Effector CD4-positive, alpha-beta T cell (primary cell): ENCODE measurements at places on chromosomes 5 and 9.

DNA sequence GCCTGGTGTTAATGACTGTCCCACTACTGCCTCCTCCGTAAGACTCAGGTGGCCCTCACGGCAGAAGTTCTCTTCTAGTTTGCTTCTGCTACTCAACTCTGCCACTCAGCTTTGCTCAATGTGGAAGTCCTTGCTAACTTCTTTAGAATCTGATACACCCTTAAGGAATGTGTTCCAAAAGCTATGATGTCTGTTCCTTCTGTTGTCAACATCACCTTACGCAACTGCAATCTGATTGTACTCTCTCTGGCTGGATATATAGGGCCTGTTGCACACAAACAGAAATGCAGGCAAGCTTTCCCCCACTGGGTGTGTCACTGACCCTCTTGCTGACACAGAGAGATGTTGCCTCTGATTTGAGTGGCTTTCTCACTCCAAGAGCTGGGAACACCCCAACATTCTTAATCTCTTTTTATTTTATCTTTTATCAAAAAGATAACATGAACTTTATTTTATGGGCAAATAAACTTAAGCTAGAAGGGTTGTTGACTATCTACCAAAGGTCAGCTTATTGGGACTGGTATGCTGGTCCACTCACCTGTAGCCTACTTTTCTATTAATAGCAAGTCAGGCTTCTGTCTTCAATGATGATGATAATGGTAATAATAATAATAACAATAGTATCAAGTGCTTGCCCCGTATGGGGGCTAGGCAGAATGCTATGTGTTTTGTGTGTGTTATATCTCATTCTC lies 25.2 kb downstream of the TMEM252 start:
- no peak for DNase-seq

- DNase-seq, result no peak
Measured at GRCh38 chr5:129398026-129398678, 61.9 kb upstream of the ADAMTS19 start.

DNA sequence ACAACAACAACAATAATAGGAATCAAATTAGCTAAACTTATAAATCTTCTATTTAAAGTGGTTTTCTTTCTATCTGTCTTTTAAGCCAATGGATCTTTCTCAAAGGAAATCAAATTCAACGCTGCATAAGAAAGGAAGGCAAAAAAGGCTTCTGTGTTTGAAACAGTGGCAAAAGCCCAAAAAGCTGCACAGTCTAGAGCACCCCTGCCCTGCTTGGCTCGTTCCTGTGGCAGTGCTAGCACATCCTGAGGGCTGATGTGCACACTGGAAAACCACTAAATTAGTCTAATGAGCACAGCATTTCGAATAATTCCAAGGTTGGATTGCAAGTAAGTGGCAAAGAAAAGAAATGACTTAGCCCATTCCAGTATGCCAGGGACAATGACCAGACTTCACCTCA lies 80.7 kb downstream of the AP3B1 start:
- no peak for DNase-seq

DNA sequence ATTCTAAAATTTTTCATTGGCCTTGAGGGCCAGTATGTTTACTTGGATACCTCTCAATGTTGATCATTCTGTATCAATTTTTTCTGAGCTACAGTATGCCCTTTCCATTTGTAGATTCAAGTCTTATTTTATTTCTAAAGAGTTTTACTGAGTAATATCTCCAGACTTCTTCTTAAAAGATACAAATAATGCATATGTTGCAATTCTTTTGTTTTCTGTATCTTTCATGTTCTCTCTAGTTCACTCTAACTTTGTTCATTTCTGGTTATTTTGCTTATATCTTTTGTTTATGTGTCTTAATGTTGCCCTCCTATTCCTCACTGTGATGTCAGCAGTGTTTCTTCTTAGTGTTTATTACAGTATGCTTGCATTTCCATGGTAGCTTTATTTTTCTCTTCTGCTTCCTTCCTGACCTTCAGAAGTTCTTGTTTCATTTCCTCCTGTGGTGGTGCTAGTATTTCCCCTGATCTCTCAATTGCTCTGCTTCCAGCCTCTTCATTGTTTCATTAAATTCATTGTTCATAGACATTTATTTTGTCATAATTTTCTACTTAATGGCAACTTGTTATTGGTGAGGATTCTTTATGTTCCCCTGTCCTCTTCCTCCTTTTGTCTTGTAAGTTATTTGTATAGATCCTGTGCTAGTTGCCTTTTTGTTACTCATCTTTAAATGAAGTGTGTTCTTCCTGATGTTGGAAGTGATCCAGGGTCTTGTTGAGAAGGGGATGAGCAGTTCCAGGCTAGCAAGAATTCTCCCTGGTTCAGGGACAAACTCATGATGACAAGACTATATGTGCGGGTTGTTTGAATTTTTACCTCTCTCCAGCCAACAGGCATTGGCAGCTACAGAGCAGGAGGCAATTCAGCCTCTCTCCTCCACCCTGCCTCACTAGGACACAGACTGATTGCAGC lies 160.8 kb downstream of the DEPDC1B start:
- DNase-seq, result no peak

DNA sequence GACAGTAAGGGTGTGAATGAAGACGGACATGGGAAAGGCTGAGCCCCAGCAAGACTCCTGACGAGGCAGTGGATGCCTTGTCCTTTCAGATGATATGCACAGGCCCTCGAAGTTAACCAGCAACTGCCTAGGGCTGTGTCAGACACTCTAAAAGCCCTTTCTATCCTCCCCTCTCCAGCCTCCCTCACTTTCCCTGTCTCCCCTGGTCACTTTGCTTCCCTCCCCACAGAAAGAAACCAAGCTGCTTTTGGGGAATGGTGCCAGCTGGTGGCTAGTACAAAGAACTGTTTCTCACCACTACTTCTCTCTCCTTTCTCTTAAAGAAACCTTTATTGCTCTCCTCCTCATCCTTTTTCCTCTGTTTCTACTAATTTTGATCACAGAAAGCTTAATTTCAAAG lies 21.4 kb downstream of the LHFPL2 start:
- no peak for DNase-seq

- DNase-seq, result no peak
Measured at GRCh38 chr5:172725273-172725672, 45.7 kb downstream of the DUSP1 start.

GRCh38 chr9:126421567-126422428 lies 95.2 kb downstream of the MVB12B start:
- DNase-seq, result no peak

GRCh38 chr5:178434016-178434761 lies 156.0 kb downstream of the COL23A1 start:
- no peak for DNase-seq

DNA sequence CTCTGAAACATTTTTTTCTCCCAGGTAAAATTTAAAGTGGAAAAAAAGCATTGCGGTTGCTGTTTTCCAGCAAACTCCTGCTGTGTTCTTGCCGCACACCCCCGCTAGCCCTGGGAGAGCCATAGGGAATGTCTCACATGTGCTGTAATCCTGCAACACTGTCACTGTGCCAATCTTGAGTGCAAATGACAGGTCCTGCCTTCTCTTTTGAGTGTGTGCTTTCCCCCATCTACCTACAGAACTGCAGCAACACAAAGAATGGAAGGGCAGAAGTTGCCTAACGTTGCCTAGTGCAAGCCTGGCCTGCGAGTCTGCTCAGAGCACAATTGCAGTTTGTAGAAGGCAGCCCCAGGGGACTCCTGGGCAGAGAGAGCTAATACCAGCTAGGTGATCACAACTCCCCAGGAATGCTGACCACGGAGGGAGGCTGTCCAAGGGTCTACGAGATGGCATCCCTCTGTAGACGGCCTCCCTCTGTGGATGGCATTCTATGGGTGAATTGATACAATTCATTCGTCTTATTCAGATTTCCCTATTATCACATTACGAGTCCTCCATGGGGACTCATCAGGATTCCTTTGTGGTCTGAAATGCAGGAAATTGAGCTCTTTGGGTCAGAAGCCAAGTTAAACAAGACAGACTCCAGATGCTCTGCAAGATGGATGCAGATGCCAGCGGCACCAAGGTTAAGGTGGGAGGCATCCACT lies 172.6 kb upstream of the S1PR3 start:
- DNase-seq, result no peak

GRCh38 chr5:149302641-149303040 lies 31.0 kb downstream of the AFAP1L1 start:
- DNase-seq, result no peak

- DNase-seq, result no peak
Measured at GRCh38 chr5:116573279-116573701, 1.3 kb downstream of the SEMA6A start.

GRCh38 chr5:78647838-78648358 lies 674 bp downstream of the LHFPL2 start:
- DNase-seq, result no peak

DNA sequence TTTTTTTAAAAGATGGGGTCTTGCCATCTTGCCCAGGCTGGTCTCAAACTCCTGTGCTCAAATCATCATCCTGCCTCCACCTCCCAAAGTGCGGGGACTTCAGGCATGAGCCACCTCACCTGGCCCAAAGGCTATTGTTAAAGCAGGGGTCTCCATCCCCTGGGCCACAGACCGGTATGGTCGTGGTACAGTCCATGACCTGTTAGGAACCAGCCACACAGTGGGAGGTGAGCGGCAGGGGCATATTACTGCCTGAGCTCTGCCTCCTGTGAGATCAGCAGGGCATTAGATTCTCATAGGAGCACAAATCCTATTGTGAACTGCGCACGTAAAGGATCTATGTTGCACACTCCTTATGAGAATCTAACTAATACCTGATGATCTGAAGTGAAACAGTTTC lies 7.3 kb upstream of the NOL6 start:
- no peak for DNase-seq

GRCh38 chr5:139863855-139864558 lies 68.4 kb downstream of the PSD2 start:
- DNase-seq, result peak; percentile 36

DNA sequence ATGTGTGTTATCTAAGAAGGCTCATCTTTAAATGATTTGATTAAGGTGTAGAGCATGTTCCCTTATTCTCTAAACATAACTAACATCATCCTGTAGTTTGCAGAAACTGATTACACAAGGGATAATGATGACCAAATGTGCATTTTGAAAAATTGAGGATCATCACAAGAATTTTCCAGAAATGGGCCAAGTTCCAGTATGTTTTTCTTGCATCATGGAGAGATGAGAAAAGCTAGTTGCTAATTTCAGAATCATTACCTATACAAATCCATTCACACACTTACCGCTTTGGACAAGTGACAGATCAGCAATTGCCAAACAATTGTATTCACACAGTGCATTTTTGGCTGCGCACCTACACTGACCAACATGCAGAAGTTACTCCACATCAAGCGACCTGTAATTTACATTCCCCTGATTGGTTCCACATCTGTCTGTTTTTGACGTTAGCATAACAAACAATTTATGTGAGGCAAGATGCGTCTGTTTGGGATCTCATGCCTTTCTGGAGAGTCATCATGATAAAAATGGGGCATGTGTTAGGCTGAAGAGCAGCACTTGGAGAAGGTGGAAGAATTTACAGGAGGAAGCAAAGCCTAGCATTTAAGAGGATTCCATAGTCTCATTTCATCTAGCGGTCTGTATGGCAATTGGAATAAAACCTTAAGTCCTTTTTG lies 2.8 kb upstream of the BNC2 start:
- no peak for DNase-seq

DNA sequence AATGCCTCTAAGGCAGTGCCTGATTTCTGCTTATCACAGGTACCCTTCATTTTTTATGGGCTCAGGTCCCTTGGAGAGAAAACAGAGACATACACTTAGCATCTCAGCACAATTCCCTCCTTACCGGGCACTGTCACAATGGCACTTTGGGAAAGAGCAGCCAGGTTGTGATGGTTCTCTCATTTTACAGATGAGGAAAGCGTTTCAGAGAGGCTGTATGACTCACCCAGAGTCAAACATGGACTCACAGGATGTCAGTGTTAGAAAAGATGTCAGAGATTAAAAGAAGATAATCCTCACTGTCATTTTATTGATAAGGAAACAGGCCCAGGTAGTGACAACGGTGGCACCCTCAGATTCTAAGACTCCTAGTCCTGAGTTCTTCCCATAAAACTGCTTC lies 12.0 kb upstream of the SLC31A2 start:
- DNase-seq, result no peak

GRCh38 chr5:12313602-12314001 lies 409.4 kb upstream of the CTNND2 start:
- no peak for DNase-seq

DNA sequence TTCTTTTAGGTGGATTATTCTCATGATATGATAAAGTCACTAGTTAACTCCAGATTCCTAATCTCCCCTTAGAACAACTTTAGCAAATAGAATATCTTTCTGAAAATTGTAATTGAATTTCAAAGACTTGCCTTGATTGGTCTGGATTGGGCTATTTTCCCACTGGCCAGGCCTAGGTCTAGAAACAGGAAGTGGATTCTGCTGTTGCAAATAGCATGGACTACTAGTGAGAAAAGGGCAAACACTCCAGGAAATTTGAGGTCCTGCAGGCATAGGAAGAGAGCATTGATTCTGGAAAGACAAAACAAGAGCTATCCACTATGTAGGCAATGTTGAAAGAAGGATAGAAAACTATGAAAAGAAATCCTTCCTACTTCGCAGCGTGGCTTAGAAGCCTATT lies 113.4 kb downstream of the KCTD16 start:
- no peak for DNase-seq

DNA sequence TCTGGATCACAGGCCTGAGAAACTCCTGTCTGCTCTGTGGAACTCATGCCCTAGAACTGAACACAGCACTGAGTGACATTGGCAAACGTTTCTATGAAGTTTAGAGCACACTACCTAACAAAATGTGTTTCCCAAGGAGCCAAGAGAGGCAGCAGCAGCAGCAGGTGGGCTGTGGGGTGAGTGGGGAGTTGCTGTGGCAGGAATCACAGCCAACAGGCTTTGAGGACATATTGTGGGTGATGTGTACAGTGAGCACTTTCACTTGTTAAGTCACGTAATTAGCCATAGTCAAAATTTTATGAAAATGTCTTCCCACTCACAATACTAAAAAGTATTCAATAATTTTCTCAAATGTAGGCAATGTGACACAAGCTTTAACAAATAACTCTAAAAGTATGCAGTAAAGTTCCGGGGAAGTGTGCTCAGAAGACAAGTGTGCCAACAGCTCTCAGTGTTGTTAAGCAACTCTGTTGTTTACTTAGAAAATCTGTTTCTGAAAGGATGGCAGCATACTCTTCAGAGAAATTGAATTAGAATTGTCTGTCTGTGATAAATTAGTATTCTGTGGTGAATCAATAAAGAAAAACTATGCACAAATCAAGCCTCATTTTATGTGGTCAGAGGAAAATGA lies 482.1 kb downstream of the SEMA5A start:
- DNase-seq, result no peak

- no peak for DNase-seq
Measured at GRCh38 chr9:79709743-79710674, 138.2 kb downstream of the TLE4 start.

GRCh38 chr9:89247431-89248353 lies 63.3 kb upstream of the CKS2 start:
- no peak for DNase-seq

- DNase-seq, result no peak
Measured at GRCh38 chr5:68200288-68200687, 15.3 kb upstream of the PIK3R1 start.
